RKO (cell line): ENCODE measurements at places on chromosomes 4 and X.

GRCh38 chrX:43218198-43218597 lies 437.9 kb upstream of the MAOA start:
- no peak for DNase-seq

DNA sequence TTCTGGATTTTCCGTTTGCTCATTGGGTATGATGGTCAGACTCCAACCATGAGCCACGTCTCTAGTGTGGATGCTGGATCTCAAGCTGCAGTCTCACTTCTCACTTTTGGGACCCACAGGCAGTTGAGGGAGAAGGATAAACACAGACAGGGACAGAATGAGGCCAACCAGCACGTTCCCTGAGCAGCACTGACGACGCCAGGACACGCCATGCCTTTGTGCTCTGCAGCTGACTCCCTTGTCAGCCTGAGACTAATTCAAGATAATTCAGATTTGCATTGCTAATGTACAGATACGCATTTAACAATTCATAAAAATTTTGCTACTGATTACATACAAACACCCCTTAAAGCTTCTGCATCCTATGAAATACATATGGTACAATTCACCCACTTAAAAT lies 106.5 kb downstream of the FAM193A start:
- no peak for DNase-seq

DNA sequence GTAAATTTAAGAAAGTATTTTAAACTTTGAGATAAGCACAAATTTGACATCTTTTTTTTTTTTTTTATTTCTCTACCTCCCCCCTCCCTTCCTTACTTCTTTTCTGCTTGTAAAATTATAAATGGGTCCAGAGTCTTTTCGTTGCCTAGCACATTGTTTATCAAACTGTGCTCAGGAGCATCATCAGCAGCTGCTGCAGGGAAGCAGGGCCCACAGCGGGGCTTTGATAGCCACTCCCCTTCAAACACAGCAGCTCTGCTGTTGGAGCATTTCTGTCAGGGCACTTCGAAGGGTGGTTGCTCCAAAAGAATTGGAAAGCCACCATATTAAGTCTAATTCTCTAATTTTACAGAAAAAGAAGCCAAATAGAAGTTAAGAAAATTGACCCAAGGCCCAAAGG lies 588.3 kb downstream of the SPRY1 start:
- no peak for DNase-seq

DNA sequence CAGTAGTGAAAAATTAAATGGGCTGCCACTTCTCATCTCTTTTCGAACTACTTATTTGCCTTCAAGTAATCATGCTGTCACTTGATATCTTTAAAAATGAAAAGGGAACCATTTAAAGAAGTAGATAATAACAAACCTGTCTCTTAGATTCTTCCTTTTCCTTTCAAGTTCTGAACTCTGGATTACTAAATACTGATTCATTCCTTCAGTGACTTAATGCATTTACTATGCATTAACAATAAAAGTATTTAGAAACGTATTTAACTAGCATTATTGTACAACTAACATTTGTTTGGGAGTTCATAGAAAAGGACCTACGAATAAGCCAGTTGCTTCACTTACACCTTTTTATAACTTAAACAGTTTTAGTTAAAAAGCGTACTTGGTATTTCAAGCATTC lies 61.1 kb upstream of the RAB33B start:
- no peak for DNase-seq

DNA sequence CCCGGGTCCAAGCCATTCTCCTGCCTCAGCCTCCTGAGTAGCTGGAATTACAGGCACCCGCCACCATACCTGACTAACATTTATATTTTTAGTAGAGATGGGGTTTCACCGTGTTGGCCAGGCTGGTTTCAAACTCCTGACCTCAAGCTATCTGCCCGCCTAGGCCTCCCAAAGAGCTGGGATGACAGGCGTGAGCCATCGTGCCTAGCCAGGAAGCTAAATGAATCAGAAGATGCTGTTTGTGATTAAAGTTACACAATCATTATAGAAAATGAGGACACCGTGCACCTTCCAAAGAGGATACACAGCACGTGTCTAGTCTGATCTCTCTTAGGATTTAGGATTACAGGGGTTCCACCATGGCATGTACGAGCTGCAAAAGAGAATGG lies 99.6 kb downstream of the DHRSX start:
- no peak for DNase-seq
